ENCODE measurements at places on chromosomes 3 and 15.

DNA sequence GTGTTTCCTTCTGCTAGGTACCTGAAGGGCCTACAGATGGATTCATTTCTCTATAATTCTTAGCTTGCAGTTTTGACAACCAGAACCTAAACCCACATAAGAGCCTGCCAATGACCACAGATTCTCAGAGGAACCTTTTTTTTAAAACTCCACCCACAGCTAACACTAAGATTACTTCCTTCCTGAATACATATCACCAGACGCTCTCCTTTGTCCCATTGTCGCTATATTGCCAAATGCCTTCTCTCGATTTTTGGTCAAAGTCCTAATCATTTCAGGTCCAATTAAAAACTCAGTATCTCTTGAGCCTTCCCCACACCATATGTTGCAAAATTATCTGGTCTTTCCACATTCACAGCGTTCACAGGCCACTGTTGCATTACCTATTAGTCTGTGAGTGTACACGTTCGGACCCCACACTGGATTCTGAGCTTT lies 12.4 kb downstream of the ZNF710 start:
- peak; percentile 40 for DNase-seq

- no peak for DNase-seq
Measured at GRCh38 chr3:172750069-172750367, 508 bp upstream of the ECT2 start.

GRCh38 chr15:91023720-91024119 lies 1.3 kb upstream of the VPS33B start:
- DNase-seq: no peak

DNA sequence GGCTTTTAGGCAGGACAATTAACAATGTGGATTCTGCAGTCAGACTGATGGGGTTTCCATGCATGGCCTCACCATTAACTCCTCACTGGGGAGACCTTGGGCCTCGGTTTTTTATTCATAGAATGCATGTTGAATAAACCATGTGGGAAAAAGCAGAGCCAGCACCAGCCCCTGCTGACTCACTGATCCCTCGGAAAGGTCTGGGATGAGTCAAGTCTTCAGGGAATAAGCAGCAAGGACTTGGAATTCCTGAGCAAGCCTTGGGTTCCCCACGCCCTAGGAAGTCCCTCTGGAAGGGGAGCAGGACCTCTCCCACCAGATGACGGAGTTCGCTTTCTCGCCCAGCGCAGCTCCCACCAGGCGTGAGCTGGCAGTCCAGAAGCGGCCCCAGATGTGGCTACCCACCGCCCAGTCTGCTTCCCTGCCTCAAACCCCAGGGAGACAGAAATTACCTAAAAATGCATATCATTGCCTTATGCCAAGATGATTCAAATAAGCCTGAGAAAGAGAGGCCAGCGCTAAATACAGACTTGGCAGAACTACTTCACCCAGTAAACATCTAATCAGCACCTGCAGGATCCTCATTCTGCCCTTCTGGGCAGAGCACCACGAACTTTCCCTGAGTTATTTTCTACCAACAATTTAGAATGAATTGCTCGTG lies 45.4 kb downstream of the BTD start:
- DNase-seq: peak; percentile 90

DNA sequence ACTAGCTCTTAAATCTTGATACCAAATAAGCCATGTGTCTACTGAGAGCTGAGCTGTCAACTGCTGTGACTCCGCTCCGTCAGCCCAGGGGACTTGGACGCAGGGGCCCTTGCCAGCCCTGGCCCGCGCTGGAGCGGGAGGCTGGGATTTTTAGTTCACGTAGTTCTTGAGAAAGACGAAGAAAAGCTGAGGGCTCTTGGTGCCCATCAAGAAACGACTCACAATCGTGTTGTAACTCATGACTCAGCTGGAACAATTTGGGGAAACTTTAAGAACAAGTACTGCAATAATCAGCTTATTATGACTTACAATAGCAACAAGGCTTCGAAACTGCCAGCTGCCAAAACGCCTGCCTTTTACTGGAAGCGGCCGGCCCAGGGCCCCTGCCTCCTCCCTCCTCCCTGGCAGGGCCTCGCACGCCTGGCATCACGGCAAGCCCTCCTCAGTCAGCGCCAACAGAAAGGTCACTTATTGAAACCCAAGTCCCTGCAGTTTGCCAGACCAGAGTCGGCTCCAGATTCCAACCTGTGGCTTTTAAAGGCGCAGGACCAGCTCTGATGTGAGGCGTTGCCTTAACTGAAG lies 60.3 kb downstream of the RGMA start:
- DNase-seq: peak; percentile 79

DNA sequence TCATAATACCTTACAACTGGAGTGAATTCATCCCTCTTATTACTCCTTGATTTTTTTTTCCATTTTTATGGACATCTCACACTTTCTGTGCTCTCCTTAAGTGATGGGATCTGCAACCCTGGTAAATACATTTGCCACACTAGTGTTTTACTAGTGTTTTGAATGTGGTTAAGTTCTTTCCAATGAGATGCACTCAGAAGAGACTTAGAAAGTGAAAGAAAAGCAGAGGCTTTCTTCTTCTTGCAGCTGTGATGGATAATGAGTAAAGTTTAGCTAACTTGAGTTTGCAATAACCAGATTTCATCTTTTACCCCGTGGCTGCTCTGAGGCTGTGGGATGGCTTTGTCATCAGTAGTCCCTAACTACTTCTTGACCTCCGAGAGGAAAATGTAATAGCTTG lies 1248.4 kb downstream of the NSUN3 start:
- DNase-seq: no peak

GRCh38 chr3:71063773-71064290 lies 519.7 kb downstream of the FOXP1 start:
- DNase-seq: no peak

DNA sequence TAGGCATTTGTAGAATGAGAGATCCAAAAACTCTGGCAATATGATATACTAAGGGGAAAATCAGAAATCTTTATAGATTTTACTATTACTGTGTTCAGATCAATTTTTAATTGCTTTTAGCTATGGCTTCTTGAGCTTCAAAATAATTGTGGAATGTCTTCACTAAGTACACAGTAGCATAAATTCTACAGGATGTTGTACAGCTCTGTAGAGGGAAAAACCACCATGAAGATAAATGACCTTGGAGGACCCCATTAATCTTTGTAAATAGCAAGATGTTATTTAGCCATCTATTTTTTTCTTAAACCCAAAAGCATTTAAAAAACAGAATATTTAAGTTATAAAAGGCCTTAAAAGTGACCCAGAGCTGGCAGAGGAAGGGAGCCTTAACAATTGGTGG lies 43.9 kb upstream of the FNDC3B start:
- DNase-seq: no peak

- DNase-seq: no peak
Measured at GRCh38 chr3:18124501-18124900, 300.6 kb downstream of the SATB1 start.

GRCh38 chr3:100702082-100702979 lies 7.0 kb upstream of the TFG start:
- no peak for DNase-seq

- DNase-seq: no peak
Measured at GRCh38 chr3:100252001-100252400, 8.8 kb upstream of the TBC1D23 start.

- no peak for DNase-seq
Measured at GRCh38 chr3:23183731-23184130, 19.4 kb upstream of the UBE2E2 start.

GRCh38 chr15:68775671-68776476 lies 44.8 kb downstream of the ANP32A start:
- DNase-seq: peak; percentile 73

GRCh38 chr3:141380279-141380678 lies 12.0 kb downstream of the ZBTB38 start:
- DNase-seq: no peak

GRCh38 chr3:71803248-71803647 lies 18.3 kb upstream of the PROK2 start:
- DNase-seq: no peak

GRCh38 chr3:12644331-12644937 lies 19.5 kb downstream of the RAF1 start:
- DNase-seq: no peak

- DNase-seq: no peak
Measured at GRCh38 chr15:100899601-100900000, 19.6 kb upstream of the LRRK1 start.

GRCh38 chr15:40278026-40278425 lies 4.8 kb downstream of the ANKRD63 start:
- DNase-seq: no peak

DNA sequence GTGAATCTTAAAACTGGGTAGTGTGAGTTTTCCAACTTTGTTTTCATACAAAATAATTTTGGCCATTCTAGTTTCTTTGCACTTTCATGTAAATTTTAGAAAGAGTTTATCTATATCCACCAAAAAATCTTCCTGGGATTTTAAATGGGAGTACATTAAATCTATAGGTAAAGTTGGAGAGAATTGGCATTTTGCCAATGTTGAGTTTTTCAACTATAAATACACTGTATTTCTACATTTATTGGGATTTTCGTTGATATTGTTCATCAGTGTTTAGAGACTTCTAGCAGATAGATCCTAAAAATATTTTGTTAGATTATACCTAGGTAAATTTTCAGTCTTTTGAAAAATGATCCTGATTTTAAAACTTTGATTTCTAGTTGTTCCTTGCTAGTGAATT lies 83.1 kb upstream of the CCDC54 start:
- DNase-seq: no peak

DNA sequence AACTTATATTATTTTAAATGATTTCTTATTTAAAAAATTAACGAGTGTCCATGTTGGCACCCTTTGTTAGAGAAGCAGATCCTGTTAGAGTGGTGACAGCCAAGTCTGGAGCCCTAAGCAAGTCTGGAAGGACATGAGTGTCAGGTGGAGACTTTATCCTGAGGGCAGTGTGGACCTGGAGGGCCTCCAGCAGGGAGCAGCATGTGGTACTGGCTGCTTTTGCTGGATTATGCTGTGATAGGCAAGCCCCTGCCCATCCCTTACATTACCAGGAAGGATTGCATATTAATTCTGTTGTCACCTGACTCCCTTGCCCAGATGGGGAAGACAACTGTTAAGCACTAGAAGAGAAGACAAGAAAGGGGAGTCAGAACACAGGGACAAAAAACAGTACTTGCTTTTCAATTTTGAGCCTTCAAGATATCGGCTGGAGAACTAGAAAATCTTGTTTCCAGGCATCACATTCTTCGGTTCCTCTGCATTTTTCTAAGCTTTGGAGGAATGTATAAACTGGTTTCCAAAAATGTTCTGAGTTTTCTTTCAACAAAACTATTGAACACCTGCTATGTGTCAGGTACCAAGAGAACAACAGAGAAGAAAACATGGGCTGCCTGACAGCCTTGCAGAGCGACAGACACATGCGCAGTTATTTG lies 22.7 kb downstream of the ZNF860 start:
- DNase-seq: no peak

DNA sequence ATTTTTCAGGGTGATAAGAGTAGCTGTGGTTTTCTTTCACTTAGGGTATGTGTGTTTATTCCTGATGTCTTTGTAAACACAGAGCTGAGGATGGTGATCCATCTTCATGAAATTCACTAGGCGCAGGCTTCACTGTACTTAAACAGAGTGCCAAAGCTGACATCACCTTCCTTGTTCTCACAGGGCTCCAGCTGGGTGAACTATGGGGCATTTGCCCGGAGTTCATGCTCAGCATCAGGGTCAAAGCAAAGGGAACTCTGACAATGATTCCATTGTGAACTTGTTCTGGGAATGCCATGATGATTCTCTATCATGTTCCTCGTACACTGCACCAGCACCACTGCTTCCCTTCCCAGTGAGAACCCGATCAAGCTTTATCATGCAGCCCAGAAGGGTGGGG lies 184.8 kb upstream of the P2RY1 start:
- no peak for DNase-seq

DNA sequence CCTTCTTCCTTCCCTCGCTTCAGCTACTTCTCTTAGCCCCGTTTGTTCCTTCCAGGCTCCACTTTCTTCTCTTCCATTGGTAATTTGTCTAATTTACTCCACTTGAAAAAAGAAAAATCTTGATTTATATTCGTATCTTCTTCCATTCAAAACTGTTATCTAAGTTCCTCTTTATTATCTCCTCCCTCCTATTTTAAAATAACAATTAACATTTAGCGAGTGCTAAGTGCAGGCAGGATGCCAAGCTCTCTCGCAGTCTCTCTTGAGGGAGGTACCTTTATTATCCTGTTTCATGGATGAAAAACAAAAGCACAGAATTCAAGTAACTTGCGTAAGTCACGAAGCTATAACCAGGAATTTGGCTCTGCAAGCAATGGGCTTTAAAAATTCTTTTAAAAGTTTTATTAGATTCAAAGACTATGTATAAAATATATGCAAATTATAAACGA lies 418.9 kb upstream of the NAALADL2 start:
- DNase-seq: peak; percentile 31

DNA sequence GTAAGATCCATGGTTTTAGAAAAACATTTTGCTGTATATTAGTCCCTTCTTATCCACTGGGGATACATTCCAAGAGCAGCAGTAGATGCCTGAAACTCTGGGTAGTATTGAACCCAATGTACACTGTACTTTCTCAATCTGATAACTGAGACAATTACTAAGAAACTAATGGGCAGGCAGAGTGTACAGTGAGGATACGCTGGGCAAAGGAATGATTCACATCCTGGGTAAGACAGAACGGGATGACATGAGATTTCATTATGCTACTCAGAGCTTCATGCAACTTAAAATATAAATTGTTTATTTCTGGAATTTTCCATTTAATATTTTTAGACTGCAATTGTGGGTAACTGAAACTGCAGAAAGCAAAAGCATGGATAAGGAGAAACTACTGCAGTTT lies 46.2 kb upstream of the TEX55 start:
- no peak for DNase-seq

DNA sequence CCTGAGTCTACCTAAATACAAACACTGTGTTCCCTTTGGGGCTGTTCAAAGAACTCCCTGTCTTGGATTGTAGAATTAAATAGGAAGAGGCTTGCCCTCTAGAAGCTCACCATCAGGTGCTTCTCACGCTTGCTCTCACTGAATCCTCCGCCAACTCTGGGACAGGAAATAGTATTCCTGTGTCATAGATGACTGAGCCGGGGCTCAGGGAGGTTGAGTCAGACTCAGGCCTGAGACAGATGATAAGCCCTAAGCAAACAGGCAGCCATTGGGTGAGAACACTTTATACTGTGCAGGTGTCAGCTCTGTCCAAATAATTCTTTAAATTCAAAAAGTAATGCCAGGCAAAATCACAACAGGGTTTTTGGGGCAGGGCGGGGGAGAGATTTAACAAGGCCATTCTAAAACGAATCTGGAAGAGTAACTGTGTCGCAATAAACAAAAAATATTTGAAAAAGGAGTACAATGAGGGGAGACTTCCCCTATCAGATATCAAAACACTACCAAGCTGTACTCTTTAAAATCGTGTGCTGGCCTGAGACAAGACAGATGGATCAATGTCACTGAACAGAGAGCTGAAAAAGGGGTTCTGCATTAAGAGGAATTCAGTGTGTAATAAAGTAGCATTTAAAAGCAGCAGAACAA lies 59.0 kb downstream of the EPHB3 start:
- no peak for DNase-seq

DNA sequence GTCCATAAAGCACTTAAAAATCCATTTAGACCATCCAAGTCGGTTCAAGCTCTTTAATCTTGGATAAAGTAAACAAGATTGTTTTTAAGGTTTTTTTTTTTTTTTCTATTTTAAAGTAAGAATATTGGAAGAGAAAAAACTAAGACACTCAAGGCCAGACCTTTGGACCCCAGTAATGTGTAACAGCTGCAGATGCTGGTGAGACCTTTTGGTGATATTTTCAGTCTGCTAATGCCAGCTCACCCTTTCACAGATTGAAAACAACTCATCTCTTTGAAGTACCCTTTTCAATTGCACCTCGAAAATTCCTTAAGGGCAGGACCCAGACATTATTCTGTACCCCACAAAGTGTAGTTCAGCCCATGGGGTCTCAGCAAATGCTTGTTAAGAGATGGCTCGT lies 260.7 kb upstream of the CTNNB1 start:
- DNase-seq: no peak

Measured in lower leg skin (tissue), 4 donors.